ENCODE measurements at places on chromosomes 7 and 10.

DNA sequence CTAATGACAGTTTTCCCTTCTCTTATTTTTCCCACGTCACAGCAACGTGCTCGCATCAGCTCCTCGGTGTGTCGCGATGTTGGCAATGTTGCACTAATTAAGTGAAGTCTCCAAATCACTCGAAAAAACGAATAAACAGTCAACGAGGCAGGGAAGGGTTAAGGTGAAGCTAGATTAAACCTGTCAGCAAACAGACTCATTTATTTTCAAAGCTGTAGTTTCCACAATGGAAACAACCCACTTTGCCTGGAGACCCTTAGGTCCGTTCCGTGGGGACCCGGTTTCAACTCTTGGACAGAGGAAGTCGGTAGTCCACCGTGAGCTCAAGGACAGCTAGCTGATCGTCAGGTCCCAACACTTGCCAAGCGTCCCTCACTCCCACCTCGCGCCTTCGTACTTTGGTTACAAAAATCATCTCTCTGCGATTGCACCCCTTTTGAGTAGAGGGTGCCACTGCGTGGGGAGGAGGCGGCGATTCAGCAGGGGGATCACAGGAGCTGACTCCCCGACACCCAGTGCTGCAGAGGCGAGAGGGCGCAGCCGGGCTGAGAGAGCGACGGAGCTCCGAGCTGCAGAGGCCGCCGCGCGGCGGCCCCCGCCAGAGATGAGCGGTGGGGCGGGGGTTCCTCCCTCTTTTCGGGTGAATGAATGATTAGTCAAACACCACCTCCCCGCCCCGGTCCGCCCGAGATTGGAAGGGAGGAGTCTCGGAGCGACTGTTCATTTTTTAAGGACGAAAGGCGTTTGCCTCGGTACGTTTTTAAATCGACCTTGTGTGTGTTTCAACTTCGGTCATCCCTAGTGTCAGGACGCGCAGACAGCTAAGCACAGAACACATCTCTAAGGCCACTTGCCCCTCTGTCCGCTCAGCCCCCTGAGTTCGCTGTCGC lies 1.3 kb upstream of the BMPER start:
- peak; percentile 20 for DNase-seq

DNA sequence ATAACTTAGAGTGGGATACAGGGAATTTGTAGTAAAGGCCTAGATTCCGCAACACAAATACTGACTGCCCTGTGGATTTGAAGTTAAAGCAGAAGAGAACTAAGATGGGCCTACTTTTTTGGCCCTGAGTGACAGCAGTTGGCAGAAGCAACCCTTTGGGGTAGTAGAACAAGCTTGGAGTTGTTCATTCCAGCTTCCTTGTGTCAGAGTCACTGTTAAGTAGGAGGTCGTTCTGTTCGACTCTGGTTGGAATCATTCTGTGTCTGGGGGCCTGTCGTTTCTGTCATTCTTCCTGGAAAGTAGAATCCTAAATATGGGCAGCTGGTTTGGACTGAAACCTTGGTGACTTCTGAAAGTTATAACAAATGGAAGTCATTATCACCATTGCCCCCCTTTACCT lies 865.9 kb downstream of the LRMDA start:
- DNase-seq = no peak

DNA sequence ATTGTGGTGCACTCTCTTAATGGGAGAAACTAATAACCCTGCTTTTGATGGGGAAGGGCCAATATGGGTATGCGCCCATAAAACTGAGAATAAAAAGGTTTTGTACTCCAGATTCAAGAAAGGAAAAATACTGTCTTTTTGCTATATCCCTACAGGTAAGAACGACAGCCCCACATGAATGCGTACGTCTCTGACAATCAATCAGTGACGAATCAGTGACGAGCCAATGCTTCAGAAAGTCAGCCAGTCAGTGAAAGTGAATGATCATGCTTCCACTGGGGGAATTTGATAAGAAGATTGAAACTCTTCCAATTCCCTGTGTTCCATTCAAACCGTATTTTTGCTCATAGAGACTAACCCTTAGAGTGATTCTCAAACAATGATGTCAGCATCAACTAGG lies 26.3 kb downstream of the ARL5B start:
- DNase-seq = no peak

DNA sequence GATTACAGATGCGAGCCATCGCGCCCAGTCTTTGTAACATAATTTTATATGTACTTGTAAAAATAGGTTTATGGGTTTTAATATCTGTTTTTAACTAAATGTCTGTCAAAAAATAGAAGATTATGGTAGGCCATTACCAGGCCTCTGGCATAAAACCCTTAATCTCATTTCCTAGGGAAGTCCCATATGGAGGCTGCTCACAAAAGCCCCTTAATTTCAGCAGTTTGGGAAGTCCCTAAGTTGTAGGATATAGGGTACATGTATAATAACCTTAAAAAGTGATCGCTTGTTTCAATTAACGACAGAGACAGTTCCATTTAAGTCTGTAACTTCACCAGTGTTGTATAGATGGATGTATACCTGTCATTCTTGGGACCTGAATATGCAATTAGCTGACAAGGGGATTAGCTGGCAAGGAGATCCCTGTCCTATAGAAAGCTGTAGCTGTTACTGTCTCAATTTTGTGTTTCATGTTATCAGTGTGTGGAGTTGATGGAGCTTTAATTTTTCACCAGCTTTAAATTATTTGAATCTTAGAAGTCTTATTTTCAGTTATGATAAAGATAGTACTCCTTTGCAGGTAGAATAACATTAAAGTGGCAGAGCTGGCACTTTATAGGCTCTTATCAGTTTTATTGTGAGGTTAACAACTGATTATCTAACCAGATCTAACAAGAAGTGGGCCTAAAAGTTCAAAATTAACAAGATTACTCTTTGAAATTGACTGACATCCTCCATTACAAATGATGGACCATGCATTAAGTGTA lies 10.5 kb downstream of the TRIM24 start:
- no peak for DNase-seq

- DNase-seq = no peak
Measured at GRCh38 chr7:23373151-23374004, 74.2 kb downstream of the MALSU1 start.

- DNase-seq = no peak
Measured at GRCh38 chr10:17432723-17433122, 21.7 kb downstream of the ST8SIA6 start.

DNA sequence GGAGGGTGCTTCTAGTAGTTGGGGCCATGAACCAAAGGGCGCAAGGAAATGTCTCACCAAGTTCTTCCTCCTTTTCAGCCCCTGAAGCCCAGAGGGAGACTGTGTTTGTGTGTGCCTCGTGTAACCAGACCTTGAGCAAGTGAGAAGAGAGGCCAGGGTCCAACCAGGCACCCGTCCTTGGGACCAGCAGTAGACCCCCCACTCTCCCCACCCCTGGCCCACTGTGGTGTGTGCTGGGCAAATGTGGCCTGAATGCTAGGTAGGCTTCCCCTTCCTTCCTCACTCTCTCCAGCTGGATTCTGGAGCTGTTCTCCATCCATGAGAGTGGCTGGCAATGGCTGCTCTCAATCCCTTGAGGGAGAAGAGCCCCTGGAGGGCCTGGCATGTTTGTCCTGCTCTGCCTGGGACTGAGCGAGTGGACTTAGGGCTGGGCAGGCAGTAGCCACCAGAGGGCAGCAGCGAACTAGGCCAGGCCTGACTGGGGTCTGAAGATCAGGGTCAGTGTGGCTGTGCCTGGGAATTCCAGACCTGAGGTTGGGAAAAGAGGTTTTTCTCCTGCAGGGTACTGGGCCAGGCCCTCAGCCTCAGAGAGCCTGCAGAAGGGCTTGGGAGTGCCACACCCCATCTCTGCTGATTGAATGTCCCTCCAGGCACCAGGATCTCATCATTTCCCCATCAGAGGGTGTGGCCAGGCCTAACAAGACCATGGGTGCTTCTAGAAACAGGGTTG lies 12.5 kb downstream of the SFRP5 start:
- peak; percentile 40 for DNase-seq

DNA sequence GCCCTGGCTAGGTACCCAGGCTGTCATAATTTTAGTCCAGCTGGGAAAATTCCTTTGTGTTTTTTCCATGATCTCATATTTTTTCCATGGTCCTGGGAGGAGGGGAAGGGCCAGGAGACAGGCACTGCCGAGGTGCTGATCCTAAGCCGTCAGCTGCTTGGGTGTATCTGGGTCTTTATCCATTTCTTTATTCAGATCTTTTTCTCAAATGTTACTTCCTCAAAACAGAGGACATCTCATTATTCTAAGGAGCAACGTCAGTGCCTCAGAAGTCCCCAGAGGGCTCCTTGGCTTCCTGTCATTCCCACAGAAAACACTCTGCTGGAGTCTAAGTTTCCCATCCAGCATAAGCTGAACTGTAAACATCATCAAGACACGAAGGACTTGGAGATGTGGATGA lies 2.8 kb upstream of the OR6V1 start:
- no peak for DNase-seq

GRCh38 chr7:74018246-74018895 lies 9.6 kb upstream of the ELN start:
- DNase-seq = no peak

DNA sequence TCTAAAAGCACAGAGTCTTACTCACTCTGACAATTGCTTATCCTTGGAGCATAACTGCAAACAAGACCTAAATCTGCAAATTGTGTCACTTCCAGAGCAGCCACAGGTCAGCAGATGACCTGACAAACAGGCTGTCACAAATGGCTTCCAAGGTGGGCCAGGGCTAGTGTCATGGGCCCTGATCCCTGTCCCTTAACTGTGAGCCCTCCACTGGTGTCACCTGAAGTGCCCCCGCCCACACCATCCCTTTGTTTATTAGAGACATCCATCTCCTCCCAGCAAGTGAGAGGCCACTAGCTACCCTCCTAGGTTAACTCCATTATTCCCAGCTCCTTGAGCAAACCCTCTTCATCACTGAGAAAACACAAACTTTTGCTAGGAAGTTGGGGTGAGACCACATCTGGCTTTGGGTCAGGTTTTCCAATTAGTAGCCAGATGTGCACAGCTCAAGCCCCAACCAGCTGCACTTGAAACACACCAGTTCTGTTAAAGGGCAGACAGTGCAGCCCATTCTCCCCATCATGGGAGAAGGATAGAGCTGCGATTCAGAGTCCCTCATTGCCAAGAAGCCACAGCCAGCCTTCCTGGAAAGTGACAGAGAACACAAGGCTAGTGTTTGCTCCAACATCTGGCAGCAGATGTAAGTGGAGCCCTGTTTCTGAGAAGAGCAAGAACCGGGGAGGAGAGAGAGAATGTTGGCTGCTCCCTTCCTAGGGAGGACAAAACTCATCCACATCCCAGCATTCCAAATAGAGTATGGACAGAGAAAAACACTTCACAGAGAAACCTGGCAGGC lies 75.7 kb upstream of the NANOS1 start:
- DNase-seq = no peak

GRCh38 chr10:91313796-91314485 lies 93.5 kb downstream of the PCGF5 start:
- no peak for DNase-seq

DNA sequence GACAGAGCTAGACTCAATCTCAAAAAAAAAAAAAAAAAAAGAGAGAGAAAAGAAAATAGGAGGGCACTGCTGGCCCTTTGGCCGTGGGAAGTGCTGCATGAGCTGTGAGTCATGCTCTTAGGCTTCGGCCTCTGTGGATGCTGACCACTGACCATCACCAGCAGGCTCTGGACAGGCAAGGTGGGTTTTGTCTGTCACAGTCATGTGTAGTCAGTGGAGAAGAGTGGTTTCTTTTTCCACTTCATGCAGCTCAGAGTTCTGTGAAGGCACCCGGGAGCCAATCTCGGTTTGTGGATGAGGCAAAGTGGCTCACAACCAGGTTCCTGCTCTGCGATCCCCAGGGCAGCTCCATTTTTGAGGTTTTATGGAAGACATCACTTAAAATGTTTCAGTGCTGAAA lies 58.1 kb downstream of the PRTFDC1 start:
- no peak for DNase-seq

GRCh38 chr7:120741371-120742042 lies 116.4 kb downstream of the TSPAN12 start:
- no peak for DNase-seq

DNA sequence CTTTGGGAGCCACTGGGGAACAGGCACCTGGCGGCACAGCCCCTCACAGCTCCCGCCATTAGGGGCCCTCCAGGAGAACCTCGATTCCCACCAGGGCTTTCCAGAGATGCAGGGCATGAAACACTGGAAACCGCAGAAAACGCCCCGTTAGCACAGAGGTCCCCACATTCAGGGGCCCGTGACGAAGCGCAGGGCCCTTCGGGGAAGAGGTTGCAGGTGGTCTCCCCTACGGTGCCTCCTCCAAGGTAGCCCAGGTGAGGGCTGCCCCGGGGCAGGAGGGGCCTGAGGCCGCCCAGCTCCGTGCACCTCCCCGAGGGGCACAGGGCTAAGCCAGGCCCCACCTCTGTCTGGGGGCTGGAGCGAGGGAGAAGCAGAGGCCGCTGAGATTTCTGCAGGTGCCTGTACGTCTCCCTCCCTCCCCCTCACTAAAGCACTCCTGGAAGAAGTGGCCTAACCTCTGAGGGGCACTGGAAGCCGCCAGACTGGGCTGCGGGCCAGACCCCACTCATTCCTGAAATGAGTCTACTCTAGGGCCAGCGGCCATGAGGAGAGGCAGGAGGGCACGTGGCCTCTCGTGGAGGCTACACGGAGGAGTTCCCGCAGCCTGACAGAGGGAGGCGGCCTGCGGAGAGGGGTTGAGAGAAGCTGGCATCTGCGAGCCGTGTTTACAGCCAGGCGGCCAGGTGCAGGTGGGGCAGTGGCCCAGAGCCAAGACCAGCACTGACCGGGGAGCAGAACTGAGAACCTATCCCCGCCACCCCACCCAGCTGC lies 6.9 kb downstream of the PDGFA start:
- DNase-seq = no peak

- DNase-seq = no peak
Measured at GRCh38 chr10:116654816-116655215, 34.1 kb downstream of the PNLIPRP2 start.

DNA sequence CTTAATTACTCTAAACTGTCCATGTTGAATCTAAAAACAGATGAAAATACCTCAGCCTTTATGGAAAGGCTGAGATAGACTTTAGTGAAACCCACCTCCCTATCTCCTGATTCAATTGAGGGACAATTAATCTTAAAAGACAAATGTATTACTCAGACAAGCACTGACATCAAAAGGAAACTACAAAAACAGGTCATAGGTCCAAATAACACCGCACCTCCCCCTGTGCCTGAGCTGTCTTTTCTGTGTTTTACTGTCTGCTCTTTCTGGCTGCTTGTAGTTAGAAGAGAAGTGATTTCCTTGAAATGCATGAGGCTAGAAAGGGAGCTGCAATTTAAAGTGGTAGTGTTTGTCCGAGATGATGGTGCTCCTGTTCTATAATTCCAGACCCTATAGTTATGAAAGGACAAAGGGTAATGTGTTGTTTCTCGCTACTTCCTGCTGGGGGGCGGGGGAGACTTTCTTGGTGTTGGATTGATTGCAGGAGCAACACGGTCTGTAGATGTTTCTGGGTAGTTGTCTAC lies 16.0 kb downstream of the AKR1C8 start:
- no peak for DNase-seq

GRCh38 chr10:55813451-55814170 lies 547.4 kb downstream of the ZWINT start:
- DNase-seq = no peak

GRCh38 chr10:119283387-119283786 lies 76.0 kb downstream of the GRK5 start:
- no peak for DNase-seq

GRCh38 chr7:5374464-5374863 lies 49.2 kb downstream of the TNRC18 start:
- no peak for DNase-seq

All from left renal pelvis (tissue), 4 donors.